ENCODE measurements at places on chromosomes 6 and 20. TPM values are rescaled to one million over a fixed set of nuclear protein-coding genes. Genes with fewer than 3 reads are reported as not detected.

ZNF165 gene
- 0.19 TPM for total RNA-seq

MYL9 gene
- total RNA-seq = 518 TPM

HDDC2 gene
- total RNA-seq = 53.9 TPM

E2F3 gene
- total RNA-seq = 15.6 TPM

CRNKL1 gene
- 13.7 TPM for total RNA-seq

GRCh38 chr6:108121612-108122011, 44.2 kb upstream of the NR2E1 start:
- DNase-seq = no peak

GRCh38 chr6:134604014-134604676, 286.2 kb upstream of the SGK1 start:
- DNase-seq = no peak

DNA sequence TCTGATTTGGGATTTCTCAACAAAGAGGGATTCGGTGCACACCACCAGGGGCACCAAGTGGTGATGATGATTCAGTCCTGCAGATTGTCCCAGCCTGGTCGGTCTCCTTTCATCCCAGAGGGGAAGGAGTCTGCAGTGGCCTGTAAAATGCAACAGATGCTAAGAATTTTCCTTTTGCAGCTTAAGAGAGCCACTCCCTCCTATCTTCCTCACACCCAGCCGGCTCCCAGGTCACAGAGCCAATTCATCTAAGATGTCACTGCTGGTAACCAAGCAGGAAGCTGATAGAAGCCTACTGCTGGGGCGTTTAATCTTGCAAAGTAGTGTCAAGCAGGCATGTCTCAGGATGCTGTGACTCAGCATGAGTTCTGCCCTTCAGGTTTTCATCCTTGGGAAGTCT, 203.8 kb upstream of the LRFN2 start:
- no peak for DNase-seq

- no peak for DNase-seq
These were observed 37.1 kb upstream of the RPS6KA2 start for GRCh38 chr6:166664135-166664534.

DNA sequence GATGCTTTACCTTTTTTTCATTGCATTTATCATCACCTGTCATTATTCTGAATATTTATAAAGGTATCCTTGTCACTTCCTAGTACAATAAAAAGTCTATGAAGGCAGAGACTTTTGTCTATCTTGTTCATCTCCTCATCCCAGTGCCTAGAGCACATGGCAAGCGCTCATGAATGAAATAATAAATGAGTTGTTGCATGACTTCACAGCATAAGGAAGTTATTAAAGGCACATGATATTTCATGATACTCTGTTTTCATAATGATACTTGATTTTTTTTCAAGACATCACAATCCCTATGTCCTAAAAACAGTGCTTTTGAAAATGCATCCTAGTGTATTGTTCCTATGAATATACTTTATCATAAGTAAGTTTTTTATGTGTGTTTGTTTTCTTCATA, 310.6 kb upstream of the RSPO3 start:
- no peak for DNase-seq

- DNase-seq = no peak
These were observed 205.7 kb downstream of the ATXN1 start for GRCh38 chr6:16555550-16555949.

DNA sequence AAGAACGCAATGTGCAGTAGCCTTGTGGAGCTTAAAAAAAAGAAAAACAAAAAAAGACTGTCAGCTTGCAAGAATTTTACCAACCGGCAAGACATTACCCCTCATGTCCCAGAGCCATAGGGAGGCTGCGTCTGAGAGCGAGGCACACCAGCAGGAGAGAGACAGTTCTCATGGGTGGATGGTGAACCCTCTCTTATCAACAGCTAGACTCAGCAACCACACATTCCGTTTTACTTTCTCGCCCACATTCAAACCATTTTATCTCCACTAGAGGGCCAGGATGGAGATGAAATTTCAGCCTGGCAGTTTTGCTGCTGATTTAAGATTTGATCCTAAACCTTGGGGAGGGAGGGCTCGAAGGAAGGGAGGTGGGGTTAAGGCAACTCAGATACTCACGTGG, 247.0 kb downstream of the ATXN1 start:
- no peak for DNase-seq

- no peak for DNase-seq
These were observed 1.2 kb upstream of the SYS1 start for GRCh38 chr20:45361793-45362192.

GRCh38 chr6:88493717-88494116, 327.6 kb upstream of the CNR1 start:
- DNase-seq = no peak

GRCh38 chr6:129543981-129544380, 166.0 kb downstream of the ARHGAP18 start:
- no peak for DNase-seq

DNA sequence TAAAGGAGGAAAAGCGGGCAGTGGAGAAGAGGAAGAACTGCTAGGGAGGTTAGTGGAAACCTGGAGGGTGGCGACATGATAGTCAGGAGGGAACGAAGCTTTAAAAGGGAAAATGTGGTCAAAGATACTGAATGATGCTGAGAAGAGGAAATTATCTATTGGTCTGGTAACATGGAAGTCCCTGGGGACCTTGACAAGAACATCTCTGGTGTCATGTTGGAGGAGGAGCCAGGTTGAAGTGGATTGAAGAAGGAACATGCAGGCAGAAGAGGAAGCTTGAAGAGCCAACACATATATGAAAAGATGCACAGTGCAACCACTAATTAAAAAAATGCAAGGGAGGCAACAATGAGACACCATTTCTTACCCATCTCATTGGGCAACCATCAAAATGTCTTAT, 251.9 kb upstream of the RNF24 start:
- no peak for DNase-seq

DNA sequence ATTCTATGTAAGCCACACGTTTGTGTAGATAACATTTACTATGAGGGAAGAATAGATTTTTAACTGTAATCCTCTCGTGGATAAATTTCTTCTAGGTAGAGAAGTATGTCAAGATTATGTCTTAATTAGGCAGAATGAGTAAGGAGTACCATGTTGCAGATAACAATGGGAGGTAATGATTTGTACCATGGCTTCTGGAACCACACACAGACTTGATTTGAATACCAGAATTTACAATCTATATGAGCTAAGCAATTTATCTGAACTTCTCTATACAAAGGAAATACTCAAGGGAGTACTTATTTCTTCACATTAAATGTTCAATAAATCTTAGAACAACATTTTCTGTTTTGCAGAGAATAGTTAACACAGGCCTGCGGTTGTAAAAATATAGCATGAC, 51.5 kb downstream of the RPS12 start:
- no peak for DNase-seq

DNA sequence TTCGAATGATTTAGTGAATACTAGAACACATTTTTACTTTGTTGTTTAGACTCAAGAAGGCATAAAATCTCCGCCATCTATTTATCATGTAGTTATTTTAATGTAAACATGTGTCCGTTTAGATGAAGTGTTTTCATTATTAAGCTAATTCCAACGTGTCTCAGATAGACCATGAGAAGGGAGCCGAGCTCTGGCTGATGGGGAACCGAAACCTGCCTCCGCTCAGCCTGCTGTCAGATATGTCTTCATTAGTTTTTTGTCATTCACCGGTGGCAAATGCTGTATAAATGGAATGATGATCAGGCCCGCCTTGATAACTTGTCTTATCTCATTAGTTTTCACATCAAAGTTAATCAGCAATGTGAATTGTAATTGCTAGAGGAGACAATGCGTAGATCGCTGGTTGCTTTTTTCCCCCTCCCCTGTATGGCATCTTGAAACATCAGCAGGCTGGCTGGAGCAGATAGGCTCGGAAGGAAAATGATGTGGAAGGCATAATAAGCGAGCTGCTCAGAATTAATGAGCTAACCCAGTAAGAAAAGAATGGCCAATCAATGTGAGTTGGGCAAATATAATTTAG, 136.4 kb downstream of the LINC00237 start:
- no peak for DNase-seq

- DNase-seq = no peak
These were observed 164.4 kb upstream of the TAB2 start for GRCh38 chr6:149153100-149153499.
